ENCODE measurements at places on chromosomes 2 and 18.

DNA sequence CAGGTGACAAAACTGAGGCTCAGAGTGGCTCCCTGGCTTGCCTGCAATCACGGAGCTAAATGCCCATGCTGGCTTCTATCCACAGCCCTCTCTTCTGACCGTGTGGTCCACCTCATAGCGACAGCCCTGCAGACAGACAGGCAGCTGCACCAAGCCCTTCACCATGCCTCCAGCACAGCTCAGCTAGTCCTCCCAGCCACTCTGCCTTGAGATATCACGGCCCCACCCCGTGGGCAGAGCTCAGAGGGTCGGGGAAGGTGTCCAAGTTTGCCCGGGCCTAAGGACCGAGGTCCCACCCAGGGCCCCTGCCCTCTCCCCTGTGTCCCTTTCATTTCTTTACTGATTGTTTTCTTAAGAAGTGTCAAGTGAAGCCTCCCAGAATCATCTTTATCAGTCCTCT, 128.2 kb upstream of the GLI2 start:
- DNase-seq: no peak

GRCh38 chr2:41475959-41476358, 571.9 kb upstream of the PKDCC start:
- no peak for DNase-seq

DNA sequence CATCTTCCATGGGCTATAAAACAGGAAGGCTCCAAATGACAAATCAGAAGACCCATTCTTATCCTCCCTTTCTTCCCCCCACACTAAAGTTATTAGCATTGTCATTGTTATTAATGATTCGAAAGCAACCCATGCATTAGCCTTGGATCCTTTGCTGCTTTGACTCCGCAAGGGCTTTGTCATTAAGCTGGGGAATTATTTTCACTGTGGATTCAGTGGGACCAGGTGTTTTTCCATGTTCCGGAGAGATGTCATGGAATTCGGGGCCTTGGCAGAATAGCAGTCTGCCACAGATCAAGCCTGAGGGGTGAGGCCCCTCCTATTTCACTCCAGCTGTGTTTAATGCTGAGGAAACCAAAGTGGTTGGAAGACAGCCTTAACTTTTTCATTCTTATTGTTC, 357.1 kb downstream of the EN1 start:
- no peak for DNase-seq

- DNase-seq: no peak
These were observed 40.3 kb downstream of the PTGR3 start for GRCh38 chr18:75168619-75169018.

- no peak for DNase-seq
These were observed 52.7 kb upstream of the KYNU start for GRCh38 chr2:142824756-142825155.

- DNase-seq: no peak
These were observed 859 bp downstream of the GREB1L start for GRCh38 chr18:21242780-21243401.

DNA sequence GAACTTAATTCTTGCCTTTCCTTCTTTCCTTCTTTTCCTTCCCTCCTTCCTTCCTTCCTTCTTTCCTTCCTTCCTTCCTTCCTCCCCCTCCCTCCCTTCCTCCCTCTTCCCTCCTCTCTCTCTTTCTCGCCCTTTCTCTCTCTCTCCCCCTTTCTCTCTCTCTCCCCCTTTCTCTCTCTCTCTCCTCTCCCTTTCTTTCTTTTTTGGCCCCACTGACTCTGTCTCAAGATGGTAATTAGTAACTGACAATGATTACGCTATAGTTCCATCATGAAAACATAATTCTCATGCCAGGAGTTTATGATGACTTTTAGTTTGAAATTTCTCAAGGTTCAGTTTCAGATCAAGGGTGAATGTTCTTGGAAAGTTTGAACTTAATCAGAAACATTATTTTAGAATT, 14.8 kb upstream of the CTLA4 start:
- no peak for DNase-seq

DNA sequence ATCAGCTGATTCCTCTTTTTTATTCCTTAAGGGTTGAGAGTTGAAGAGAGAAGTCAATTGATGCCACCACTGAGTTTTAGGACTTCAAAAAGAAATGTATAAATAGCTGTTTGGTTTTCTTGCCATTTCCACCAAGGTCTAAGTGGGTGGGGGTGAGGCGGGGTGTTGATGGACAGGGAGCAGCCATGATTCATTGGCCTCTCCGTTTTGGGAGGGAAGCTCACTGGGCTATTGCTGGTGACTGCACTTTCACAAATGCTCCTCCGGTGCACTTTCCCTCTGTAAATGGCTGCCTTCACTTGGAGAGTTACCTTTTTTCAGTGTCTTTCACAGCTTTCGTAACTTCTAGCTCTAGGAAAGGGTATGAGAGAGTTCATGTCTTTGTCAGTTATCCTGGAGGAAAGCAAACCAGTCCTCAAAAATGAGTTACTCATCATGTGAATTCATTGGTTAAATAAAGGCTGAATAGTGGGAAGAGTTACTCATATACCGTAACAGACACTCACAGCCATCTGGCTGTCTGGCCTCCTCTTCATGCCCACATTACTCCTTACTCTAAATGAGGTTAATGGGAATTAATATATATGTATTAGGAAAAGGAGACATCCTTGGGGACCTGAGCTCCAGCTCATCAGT, 17.4 kb upstream of the CTAGE1 start:
- DNase-seq: no peak

DNA sequence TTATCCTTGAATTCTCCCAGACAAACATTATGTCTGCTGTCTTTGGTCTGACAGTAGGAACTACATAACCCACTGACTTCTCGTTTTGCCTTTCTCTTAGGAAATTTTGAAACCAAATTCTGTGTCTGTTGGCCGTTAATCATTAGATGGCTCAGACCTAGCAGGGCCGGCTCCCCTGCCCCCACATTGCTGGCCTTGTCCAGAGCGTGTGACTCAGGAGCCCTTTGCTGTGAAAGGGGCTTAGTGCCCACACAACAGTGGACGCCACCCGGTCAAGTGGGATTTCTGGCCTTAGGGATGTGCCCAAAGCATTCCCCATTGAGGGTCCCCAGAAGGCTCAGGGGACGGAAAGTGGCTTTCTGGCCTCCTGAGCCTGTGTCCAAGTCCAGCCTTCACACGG, 137.5 kb downstream of the CTIF start:
- no peak for DNase-seq

- no peak for DNase-seq
These were observed 35.4 kb downstream of the MGAT5 start for GRCh38 chr2:134289225-134289624.

DNA sequence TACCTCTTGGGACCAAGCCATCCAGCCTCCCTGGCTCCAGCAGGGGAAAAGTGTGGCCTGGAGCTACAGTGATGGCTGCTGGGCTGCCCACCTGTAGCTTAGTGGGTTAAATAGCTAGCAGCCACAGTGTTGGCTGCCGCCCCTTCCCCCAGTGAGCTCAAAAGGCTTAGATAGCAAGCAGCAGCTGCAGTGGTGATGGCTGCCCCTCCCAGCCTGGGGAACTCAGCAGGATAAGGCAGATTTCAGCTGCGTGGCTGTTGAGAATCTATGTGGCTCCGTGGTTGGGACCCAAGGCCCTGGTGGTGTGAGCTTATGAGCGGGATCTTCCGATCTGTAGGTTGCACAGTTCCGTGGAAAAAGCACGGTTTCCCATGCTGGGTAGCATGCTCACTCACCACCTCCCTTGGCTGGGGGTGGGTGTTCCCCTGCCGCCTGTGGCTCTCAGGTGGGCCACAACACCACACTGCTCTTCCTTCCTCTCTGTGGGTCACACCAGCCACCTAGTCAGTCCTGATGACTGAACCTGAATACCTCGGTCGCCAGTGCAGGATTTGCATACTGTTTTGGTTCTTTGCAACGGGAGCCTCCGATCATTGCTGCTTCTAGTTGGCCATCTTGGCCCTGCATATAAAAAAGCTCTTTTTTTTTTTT, 946.5 kb upstream of the FAM98A start:
- no peak for DNase-seq

GRCh38 chr2:174873471-174873870, 109.2 kb upstream of the CHRNA1 start:
- no peak for DNase-seq

Measured in activated T-helper 1 cell treated with anti-CD3 and anti-CD28 coated beads, Interleukin-2, amount 50 U/mL, for 16 hours (primary cell).